ENCODE measurements at places on chromosomes 12 and 14.

DNA sequence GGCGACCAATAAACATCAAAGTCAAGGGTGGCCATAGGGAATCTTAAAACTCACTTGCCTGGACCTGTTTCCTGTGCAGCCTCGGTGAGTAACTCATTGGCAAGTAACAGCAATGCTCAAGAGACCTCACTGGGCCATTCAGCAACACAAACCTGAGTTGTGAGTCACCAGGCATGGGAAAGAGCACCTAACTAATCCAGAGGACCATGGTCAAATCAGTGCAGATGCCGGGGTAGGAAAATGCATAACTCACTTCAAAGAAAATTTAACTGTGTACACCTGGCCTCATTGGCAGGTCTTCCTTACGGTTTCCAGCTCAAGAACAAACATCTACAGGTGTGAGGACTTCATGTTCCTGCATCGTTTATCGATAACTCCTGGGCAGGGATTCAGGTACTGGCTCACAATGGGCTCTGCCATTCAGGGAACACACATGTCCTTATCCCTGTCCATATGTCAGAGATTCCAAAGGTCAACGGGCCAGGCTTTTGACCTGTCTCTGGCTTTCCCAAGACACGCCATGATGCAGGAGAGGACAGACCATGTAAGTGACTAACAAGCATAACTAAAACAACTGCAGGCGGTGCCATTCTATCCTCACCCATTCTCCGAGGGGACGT is 211.8 kb downstream of the ANO2 start:
- no peak for DNase-seq

DNA sequence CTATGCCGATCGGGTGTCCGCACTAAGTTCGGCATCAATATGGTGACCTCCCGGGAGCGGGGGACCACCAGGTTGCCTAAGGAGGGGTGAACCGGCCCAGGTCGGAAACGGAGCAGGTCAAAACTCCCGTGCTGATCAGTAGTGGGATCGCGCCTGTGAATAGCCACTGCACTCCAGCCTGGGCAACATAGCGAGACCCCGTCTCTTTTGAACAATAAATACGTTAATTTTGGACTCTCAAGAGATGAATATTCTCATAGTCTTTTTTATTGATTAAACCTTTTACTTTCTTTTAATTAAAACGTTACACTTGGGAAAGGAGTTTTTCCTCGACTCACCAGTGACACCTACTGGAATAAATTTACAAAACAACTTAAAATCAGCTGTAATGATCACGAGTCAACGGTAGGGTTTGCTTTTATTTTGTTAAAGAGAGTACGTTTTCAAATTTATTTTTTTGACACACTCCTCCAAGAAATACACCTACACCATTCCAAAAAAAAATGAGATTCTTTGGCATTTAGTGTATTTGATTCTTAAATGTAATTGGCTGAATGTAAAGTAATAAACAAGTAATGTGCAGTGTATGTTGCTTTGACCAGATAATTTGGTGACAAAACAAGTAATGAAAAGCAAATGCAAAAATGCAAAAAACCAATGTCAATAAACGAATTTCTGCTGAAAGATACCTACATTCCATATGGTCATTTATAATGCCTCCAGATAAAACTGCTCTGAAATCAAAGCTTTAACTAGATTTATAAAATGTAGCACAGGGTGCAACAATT is 687 bp upstream of the RPS29 start:
- no peak for DNase-seq

GRCh38 chr14:77028384-77029231 is at the start of gene IRF2BPL:
TSS of gene IRF2BPL (minus strand) at chr14:77028708. CDS start at chr14:77027792, 916 bp downstream.
- peak; percentile 90 for DNase-seq

DNA sequence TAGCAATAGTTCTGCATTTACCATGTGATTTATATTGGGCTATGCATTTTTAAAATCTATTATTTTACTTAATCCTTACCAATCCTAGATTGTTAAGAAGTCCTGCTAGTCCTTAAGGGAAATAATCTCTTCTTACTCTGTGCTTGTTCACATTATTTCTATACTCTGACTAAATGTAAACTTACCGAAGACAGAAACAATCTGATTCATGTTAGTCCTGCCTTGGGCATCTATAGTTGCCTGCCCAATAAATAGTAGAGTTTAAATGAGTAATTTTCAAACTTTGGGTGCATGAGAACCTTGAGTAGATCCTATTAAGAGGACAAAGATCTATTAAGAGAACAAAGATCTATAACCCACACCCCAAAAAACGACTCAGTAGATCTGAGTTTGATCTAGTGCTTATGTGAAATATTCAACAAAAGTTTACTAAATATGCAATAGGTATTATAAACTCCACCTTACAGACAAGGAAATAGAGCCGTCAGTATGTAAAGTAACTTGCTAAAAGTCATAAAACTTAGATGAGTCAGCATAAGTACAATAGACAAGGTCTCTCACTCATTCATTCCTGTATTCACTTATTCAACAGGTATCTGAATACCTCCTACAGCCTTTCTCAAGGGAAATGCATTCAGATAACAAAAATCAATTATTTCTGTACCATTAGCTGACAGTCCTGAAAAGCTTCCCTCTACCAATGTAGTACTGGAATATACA is 127.6 kb downstream of the PAWR start:
- no peak for DNase-seq

DNA sequence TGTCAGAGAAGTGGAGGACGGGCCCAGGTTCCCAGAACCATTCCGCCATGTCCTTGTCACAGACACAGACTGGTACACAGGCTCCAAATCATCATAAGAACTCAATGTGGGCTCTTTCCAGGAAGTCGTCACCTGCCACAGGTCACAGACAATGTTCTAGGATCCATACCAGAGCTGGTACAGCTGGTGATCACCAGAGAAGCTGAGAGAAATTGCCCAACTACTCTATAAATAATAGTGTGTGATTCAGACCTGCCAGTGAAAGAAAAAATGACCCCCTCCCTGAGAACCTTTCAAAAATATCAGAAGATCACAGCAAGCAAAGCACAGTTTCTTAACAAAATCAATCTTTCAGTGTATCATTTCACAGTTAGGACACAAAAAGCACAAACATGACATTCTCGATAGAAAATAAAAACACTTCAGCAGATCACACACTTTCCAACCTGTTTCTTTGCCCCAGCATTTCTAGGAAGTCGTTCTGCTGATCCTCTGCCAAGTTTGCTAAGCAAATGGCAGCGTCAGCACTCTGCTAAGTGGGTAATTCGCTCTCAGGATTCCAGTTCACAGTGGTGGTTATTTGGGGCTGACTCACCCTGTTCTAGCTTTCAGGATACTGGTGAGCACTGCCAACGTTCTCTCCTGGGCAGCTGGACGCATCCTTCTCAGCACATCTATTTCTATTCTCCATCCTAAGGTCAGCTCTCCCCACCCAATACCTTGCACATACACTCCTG is 223.3 kb upstream of the SFSWAP start:
- DNase-seq, result no peak

GRCh38 chr14:105026033-105026785 is 5.3 kb upstream of the CDCA4 start:
- no peak for DNase-seq

GRCh38 chr12:132561427-132562156 is 48.8 kb downstream of the LRCOL1 start:
- DNase-seq, result no peak

Measured in stimulated activated CD8-positive, alpha-beta memory T cell treated with anti-CD3 and anti-CD28 coated beads, Interleukin-7, amount 100 ng/mL, for 1 hour (primary cell).